ENCODE measurements at places on chromosomes 3 and 15.

GRCh38 chr3:189967254-189967865 lies 153.3 kb downstream of the P3H2 start:
- DNase-seq = peak; percentile 31

GRCh38 chr3:48926425-48927392 lies 8.1 kb downstream of the ARIH2 start:
- DNase-seq = no peak

DNA sequence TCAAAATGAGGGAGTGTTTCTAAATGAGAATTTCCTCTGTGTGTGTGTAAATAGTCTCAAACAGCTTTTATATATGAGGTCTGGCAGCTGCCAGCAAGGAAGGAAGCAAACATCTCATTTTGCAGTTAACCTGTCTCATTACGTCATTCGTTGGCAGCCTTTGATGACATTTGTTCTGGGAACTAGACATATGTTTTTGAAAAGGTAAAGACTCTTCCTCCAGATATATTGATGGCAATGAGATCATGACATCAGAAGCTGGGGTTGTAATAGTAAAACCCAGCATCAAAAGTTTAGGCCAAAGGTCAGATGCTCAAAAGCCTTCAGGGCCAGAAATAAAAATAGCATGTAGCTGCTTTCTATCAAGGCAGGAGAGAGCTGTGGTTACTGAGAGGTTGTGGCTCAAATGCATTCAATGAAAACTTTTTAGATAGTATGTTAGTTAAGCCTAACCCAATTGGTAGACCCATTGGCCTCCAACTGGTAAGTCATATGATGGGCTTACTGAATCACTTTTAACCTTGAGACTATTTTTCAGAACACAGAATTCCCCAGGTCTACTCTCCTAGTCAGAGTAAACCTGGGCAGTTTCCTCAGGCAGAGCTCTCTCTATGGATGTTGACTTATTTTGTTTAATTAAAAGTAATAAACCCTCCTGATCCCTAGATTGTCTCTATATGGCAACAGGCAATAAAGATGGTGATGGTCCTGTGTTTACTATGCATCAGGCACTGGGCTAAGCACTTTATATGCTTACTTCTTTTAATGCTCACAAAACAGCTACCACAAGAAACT lies 386.5 kb upstream of the CFAP20DC start:
- DNase-seq = no peak

DNA sequence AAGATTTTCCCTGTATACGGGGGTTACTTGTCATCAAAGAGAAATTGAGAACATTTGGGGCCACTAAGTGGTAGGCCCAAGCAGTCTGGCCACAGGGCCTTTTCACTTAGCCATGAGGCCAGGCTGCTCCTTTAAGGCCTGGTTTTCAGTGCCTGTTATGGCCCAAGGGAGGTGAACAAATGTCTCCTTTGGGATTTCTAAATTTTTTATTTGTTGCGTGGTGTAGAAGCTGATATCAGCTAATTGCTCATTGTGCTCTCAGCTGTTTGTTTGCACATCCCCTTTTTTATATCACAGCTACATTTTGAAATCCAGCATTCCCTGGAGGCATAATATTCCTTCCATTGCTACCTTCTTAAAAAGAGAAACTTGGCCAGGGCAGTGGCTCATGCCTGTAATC lies 48.5 kb downstream of the RLBP1 start:
- no peak for DNase-seq

GRCh38 chr3:170862618-170863374 lies 7.2 kb downstream of the RPL22L1 start:
- no peak for DNase-seq

- DNase-seq = no peak
Observed at GRCh38 chr15:100141311-100142001, 200.3 kb downstream of the ADAMTS17 start.
